ENCODE measurements at places on chromosomes 1 and 21.

DNA sequence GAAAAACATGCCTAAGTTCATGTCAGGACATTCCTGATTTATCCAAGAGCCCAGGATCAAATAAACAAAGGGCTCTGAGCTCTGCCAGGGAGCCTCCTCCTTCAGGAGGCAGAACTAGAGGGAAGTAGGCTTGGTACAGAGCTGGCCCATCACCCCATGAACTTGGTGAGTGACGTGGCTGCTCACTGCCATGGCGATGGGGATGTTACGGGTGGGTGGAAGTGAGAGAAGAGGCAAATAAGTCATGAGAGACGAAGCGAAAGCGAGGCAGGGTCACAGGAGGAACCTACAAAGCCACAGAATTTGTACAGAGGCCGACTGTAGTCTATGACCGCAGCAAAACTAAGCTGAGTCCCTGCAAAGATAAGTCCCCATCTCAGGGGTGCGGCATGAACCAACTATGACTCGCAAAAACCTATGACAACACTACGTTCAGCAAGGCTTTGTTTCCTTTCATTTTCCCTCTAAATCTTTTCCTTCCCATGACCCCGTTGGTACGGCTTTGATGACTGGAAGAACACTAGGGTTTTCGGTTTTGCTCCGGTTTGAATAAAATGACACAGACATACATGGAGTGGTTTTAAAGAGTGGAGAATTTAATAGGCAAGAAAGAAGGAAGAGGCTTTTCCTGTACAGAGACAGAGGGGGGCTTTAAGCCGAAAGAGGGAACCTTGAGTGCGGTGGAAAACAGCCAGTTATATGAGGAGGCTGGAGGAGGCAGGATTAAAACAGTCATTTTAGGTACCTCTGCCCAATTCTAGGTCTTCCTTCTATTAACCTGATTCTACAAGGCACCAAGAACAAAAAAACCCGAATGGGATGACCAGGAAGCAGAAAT is 74.1 kb downstream of the CD46 start:
- DNase-seq, result no peak

DNA sequence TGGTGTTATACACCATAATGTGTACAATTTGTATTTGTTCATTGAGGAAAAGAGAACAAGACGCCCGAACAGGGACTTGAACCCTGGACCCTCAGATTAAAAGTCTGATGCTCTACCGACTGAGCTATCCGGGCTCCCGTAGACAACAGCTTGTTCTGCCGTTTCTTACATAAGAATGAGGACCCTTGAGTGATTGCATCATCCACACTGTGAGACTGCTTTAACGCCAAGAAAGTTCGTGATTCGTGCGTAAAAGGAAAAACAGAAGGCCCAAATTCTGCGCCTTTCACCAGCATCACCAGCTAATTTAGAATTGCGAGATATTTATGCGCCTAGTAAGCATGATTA is 9.3 kb upstream of the MDM4 start:
- DNase-seq, result peak; percentile 90

DNA sequence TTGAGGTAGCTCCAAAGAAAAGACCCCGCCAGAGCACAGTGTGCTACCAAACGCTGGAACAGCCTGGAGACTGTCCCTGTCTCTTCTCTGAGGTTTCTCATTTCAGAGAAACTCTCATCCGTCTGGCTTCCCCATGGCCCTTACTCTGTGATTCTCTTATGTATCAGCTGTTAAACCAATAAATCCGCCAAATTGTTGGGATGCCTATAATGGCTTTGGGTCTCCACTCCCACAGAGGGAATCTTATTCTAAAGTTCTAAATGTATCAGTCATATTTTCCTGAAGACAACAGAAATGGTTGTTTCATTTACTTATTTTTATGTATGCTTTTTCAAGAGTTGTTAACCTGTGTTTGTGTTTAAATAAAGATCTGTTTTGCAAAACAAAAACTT is 4.0 kb downstream of the ERG start:
- DNase-seq, result no peak

GRCh38 chr1:31182352-31182751 is 57.3 kb downstream of the NKAIN1 start:
- DNase-seq, result peak; percentile 52

- DNase-seq, result no peak
Observed at GRCh38 chr1:153827168-153827964, 52.2 kb downstream of the SLC27A3 start.

DNA sequence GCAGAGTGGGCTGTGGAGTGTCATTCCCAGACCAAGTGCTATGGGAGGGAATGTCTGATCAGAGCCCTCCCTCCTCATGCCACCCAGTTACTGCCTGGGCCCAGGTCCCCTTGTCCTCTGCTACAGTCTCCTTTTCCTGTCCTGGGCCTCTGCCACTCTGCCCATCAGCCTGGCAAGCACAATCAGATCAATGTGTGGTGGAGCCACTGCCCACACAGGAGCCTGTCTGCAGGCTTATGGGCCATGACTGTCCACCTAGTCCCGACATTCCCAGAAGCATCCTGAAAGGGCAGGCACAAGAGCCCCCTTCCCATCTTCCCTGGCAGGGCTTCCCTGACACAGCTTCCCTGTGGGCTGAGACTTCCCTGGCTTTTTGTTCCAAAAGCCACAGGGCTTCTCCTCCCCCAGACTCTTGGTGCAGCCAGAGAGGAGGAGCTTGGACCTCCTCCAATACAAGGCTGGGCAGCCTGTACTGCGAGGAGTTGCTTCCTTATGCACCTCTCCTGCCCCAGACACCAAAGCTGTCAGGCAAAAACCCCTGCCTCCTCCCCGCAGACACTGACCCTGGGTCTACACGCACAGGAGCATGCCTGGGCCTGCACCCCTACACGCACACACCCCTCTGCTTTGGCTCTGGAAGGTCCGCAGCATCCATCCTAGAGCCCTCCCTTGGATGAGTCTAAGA is 29.2 kb upstream of the CNTN2 start:
- DNase-seq, result no peak

- DNase-seq, result no peak
Observed at GRCh38 chr1:200172311-200172710, 144.8 kb downstream of the NR5A2 start.

GRCh38 chr1:52727114-52727586 is 897 bp downstream of the ZYG11B start:
- DNase-seq, result no peak

GRCh38 chr1:11357276-11357675 is 84.3 kb downstream of the UBIAD1 start:
- no peak for DNase-seq

Data from NCI-H774 (cell line).